Activated T-helper 9 cell treated with anti-CD3 and anti-CD28 coated beads, Interleukin-2, amount 50 U/mL, for 16 hours (primary cell): ENCODE measurements at places on chromosomes 2 and 18.

GRCh38 chr2:28055325-28055970 is 164.9 kb downstream of the BABAM2 start:
- no peak for DNase-seq

DNA sequence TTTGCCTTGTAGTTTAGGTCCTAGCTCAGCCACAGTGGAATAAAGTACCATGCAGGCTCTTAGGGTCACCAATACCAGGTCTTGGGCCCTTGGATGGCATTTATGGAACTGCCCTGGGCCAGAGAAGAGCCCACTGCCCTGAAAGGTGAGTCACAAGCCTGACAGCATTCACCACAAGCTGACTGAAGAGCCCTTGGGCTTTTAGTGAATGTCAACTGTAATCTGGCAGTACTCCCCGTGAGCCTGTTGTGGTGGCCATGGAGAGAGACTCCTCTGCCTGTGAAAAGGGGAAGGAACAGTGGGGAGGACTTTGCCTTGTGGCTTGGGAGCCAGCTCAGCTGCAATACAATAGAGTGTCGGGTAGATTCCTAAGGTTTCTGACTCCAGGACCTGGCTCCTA is 1389.7 kb downstream of the DSC3 start:
- DNase-seq: no peak

DNA sequence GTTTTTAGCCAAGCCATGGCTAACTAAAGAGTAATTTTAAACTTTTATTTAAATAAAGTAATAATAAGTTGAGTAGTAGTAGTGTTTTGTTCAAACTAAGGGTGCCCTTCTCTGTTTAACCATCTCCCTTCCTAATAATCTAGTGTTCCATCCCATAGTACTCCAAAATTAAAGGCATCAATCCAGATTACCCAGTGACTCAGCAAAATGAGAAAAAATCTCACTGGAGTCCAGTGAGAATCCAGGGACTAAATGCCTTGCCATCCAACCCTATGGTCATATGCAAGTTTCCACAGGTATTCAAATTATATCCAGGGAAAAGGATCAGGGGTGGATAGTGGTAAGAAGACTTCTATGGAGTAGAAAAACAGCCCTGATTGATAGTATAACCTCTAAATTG is 19.6 kb upstream of the VRK2 start:
- no peak for DNase-seq

DNA sequence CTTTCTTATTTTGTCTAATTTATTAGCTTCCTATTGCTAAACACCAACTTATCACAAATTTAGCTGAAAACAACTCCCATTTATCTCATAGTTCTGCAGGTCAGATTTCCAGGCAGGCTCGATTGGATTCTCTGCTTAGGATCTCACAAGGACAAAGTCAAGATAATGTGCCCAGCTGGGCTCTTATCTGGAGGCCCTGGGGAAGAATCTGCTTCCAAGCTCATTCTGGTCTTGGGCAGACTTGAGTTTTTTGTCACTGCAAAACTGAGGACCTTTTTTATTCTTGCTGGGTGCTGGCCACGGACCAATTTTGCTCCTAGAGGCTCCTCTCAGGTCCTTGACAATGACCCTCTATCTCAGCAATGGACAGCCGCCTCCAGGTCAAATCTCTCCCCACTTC is 215.5 kb downstream of the TRIB2 start:
- no peak for DNase-seq

DNA sequence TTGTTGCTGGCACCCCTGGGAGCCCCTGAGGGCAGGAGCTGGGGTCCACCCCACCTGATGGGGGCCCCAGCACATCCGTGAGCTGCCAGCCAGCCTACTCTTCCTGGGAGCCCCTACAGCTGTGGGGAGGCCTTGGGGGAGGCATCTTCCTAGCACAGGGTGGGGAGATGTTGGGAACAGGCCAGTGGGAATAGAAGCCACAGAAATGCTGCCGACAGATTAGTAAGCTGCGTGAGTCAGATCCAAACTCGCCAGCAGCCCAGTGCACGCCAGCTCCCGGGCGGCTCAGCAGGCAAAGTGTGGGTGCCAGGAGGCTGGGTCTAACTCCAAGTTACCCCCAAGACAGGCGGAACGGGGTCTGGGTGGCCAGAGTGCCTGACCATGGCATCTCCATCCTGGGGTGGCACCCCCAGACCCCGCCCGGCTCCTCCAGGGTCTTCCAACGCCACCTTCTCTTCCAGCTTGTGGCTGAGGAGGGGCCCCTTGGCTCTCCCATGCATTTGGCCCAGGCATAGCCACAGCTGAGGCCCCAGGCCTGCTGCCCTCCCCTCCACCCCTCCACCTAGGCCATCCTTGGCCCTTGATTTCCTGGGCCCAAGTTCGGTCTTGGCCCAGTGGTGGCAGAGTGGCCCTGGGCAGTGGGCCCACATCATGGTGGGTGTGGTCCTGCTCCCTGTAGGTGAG is 15.3 kb downstream of the CROCC2 start:
- no peak for DNase-seq

- DNase-seq: no peak
Observed at GRCh38 chr2:200471324-200471848, 38.5 kb downstream of the KCTD18 start.

GRCh38 chr18:13568443-13569392 is 157.6 kb downstream of the FAM210A start:
- peak; percentile 27 for DNase-seq

DNA sequence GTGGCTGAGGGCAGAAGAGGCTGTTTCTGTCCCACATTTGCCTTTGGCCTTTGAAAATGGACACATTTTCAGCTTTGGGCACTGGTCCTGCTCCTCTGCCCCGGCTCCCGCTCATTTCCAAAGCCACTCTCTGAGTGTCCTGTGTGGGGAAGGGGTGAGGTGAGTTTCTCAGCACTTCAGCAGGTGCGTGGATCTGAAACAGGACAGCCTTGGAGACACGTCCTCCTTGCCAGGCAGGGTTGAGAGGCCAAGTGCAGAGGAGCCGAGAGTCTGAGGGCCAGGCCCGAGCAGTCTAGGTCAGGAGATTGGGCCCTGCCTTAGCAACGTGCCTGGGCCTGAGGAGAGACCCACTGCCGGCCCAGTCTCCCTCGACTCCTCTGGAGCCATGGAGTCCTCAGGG is 21.9 kb upstream of the ALPI start:
- DNase-seq: no peak

GRCh38 chr2:121567957-121568409 is 37.3 kb downstream of the RNU4ATAC start:
- DNase-seq: no peak

GRCh38 chr18:48376406-48376805 is 32.8 kb downstream of the ZBTB7C start:
- DNase-seq: no peak

GRCh38 chr18:29104671-29105070 is 927.7 kb upstream of the CDH2 start:
- DNase-seq: no peak

GRCh38 chr2:30127016-30127893 is 19.6 kb upstream of the YPEL5 start:
- DNase-seq: no peak

GRCh38 chr18:50992351-50992762 is 24.5 kb downstream of the ELAC1 start:
- no peak for DNase-seq

DNA sequence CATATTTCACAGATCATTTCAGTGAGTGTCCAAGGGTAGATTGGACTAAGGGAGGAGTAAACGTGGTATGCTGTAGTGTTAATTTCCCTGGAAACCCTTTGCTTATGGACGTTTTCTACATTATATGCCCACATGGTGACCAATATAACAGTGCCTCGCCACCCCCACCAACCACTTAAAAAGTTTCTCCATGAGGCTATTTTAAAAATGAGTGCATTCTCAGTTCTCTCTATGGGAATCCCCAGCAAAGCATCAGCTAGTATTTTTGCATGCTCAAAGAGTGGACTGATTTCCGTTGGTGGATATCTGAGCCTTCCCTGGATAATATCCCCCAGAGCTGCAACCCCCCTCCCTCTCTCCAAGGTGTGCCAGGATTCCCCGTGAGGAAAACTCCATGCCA is 73.2 kb downstream of the TGFA start:
- DNase-seq: no peak

DNA sequence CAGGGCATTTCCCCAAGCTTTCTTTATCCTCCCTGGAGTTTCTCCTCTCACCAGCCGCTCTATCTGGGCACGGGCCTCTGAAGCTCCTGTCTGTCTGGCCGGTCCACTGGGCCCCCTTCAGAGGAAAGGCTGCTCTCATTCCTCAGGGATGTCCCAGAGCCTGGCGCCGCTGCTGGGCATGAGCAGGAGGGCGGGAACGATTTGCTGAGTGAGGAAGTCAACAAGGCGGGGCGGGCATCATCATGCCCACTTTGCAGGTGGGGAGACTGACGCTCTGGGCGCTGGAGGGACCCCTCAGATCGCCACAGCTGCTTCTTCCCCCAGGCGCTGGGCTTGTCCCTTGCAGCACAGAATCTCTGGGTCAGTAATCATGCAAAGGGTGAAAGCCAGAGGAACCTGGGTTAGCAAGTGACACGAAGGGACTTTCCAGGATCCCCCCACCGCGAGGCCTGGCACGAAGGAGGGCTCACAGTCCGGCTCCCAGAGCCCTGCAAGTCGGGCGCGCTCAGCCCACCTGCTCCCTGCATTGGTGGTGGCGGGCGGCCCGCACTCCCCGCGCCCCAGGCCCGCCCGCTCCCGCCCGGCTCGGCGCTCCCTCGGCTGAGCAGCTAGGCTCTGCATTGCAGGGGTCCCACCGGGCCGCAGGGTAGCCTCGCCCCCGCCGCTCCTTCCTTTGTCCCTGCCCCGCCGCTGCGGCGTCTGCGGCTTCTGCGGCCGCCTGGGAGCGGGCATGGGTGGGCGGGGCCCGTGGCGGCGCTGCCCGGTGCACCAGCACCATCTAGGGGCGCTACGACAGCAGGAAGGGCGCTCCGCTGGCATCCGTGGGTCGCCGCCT is 157.8 kb downstream of the CYRIA start:
- no peak for DNase-seq

DNA sequence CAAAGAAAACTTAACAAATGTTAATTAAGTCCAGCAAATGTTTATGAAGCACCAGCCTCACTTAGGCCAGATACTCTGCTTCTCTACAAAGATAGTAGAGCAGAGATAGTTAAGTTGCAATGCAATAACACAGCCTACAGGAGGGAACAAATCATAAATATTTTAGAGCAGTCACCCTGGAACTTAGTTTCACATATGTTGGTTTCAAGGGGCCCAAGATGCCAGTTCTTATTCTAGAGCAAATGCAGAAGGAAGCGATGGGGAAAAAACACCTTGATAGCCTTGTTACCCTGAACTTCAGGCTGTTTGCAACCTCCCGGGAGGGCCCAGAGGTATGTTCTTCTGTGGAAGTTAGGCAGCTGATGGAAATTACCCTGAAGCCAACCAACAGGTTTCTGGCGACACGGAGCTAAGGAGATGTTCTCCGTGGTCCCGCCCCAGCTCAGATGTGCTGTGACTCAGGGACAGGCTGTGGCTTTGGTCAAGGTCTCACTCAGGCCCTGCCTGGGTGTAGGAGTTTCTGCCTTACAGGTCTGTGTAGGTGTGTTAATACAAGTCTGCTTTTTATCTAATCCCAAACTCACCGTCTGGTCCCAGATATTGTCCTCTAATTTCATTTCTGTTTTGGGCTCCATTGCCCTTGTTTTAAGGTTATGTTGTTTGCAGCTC is 3.8 kb downstream of the CTIF start:
- no peak for DNase-seq

- no peak for DNase-seq
Observed at GRCh38 chr2:217331523-217332416, 471.9 kb upstream of the TNP1 start.

DNA sequence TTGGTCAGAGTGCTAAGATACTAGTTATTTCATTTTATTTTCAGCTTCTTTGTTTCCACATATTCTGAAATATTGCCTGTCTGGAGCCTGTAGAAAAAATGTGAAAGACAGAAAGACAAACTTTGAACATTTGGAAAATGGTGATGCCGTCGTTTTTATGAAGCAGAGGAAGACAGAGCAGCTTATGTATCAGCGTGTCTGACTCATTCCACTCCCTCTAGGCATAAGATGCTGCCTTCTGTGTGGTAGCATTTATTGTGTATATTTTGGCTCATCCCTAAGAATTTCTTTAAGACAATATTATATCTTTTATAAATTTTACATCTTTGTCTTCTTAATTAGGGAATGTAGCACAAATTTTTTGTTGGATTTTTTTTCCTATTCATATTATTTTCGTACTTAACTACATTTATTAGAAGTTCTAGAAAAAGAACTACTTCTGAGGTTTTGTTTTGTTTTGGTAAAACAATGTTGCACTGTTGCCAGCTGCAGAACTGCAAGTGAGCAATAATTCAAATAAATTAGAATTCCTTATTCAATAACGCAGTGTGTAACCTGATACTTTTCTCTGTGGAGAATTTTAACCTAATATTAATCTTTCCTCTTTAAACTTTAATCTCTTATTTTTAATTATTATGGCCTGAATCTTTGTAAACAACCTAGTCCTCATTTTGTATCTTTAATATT is 300.4 kb downstream of the ZNF407 start:
- no peak for DNase-seq

DNA sequence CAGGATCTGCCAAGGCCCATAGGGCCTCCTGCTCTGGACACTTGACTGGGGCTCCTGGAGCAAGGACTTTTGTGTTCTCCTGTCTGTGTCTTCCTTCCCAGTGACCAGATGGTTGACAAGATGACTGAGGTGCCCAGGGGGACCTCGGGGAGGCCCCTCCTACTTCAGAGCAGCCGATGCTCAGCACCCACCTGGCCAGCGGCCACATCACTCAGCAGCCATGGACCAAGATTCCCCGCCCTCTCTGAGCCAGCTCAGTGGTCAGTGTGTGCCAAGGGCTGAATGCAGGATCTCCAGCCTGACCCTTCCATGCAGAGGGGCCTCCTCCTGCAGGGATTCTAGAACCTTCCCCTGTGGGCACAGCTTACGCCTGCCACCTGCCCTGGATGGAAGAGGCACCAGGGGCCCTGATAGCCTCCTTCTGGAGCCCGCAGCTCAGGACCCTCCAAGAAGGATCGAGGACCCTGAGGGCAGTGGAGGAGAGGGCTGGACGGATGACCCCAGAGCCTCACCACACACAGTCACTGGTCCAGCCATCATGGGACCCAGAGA is 87.4 kb upstream of the GPC1 start:
- DNase-seq: no peak

DNA sequence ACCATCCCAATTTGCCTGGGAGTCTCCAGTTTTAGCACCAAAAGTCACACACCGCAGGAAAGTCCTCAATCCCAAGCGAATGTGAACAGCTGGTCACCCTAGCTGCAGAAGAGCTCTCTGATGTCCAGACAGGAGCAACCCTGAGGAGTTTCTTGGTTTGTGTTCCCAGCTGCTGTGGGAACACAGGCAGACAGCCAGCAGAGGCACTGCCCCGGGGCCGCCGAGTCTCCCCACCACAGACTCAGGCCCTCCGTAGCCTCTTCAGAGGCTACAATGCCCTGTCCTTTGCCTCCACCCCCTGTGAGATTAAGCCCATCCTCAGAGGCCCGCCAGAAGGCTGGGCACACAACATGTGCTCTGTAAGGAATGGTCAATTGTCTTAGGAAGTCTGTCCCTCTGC is 111.5 kb downstream of the TTC32 start:
- no peak for DNase-seq

GRCh38 chr18:9474108-9474982 is 968 bp upstream of the RALBP1 start:
- no peak for DNase-seq

- no peak for DNase-seq
Observed at GRCh38 chr2:45332094-45332493, 279.0 kb downstream of the SRBD1 start.
